ENCODE measurements at places on chromosomes 6 and 20.

DNA sequence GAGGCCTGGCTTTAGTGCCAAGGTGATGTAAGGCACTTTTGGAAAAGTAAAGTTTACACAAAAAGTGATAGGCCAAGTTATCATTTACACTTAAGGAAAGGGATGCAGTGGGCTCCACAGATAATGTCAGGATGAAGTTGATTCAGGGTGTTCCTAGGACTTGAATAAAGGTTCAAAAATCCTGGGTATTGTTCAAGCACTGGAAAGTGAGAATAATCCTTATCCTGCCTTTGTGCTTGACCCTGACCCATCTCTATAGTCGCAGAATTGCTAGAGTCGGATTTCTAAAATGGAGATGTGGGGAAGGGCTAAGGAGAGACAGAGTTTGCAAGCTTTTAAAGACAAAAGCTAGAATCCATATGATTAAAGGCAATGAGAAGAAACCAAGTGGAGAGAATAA is 115.6 kb downstream of the TIAM2 start:
- DNase-seq: no peak

DNA sequence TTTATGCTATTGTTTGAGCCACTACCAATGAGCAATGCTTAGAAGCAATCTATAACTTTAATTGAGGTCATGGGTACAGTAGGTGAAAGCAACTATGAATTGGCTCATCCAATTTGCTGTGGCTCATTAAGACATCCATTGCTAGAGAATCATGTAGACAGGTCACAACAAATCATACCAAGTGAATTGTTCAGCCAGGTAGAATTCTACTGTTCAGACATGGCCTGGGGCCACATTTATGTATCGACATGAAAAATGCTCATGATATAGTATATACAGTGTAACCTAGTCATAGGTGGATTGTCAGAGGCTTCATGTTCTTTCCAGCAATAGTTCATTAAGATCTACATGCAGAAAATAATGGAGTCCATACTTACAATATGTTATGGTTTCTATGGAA is 633.7 kb upstream of the EYS start:
- no peak for DNase-seq

- no peak for DNase-seq
Measured at GRCh38 chr6:116381000-116381399, 10.3 kb downstream of the DSE start.

- DNase-seq: no peak
Measured at GRCh38 chr6:108435391-108435790, 125.3 kb upstream of the FOXO3 start.

- no peak for DNase-seq
Measured at GRCh38 chr20:19864130-19864529, 106.1 kb downstream of the RIN2 start.

GRCh38 chr6:29602564-29603361 is 17.8 kb downstream of the OR2H2 start:
- DNase-seq: no peak

DNA sequence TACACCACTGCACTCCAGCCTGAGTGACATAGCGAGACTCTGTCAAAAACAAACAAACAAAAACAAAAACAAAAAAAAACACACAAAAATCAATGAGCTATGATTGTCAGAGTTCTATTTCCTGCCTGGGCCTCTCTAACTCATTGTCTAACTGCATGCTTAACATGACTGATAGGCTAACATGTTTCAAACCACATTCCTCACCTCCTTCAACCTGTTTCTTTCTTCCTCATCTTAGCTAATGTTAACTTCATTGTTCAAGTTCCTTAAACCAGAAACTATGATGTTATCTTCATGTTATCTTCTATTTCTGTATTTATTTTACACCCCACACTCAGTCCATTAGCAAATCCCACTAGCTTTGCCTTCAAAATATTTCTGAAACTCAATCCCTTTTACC is 41.5 kb downstream of the BEND6 start:
- DNase-seq: no peak

DNA sequence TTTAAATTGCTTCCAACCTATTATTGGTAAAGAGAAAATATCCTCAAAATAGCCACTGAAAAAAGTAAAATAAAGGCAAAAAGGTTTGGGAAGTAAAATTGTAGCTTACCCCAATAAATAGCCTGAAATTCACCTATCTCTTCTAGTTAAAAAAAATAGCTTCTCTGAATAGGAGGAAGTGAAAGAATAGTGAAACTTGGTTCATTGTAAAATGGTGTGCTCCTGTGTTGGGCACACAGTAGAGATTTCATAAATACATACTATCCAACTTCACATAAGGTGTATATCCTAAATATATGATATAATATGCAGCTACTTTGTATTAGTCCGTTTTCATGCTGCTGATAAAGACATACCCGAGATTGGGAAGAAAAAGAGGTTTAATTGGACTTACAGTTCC is 45.3 kb downstream of the CDK19 start:
- DNase-seq: no peak

GRCh38 chr20:10040070-10040975 is 5.5 kb downstream of the ANKEF1 start:
- DNase-seq: no peak

- DNase-seq: no peak
Measured at GRCh38 chr6:31246051-31246521, 25.8 kb downstream of the HLA-C start.

- no peak for DNase-seq
Measured at GRCh38 chr20:57289391-57290177, 23.1 kb upstream of the BMP7 start.

DNA sequence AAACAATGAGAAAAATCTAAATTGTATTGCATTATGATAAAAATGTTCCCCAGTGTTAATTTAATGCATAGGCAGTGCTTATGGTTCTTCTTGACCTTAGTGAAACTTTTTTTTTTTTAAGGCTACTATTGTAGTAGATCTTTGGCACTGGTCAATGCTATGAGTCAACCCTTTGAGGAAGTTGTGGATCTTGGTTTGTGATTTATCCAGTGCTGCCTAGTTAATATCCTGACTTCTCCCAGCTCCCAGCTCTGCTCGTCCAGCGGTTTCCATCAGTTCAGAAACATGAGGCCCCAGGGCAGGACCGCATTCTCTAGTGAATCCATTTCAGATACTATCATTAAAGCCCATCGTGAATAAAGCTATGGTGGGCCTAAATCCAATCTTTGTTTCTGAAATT is 364.5 kb upstream of the JARID2 start:
- no peak for DNase-seq

DNA sequence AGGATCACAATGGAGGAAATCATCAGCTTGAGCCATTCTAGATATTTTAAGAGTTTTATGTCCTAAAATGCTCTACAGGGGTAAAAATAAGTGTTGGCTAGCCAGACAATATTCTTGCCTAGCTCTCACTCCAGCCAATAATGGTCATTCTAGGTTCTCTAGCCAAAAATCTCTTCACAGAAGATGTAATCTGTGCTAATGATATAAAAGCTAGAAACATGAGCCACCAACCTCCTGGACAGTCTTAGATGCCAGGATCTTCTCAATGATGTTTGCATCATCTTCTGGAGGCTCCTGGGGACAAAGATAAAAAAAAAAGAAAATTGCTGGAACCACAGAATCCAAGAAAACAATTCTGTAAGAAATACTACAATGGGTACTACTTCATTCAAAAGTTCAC is 119.1 kb downstream of the CHD6 start:
- DNase-seq: no peak

- no peak for DNase-seq
Measured at GRCh38 chr6:110476046-110476849, at the start of gene SLC22A16. TSS of gene SLC22A16 (minus strand) at chr6:110476613. CDS start at chr6:110476574, 39 bp downstream.

DNA sequence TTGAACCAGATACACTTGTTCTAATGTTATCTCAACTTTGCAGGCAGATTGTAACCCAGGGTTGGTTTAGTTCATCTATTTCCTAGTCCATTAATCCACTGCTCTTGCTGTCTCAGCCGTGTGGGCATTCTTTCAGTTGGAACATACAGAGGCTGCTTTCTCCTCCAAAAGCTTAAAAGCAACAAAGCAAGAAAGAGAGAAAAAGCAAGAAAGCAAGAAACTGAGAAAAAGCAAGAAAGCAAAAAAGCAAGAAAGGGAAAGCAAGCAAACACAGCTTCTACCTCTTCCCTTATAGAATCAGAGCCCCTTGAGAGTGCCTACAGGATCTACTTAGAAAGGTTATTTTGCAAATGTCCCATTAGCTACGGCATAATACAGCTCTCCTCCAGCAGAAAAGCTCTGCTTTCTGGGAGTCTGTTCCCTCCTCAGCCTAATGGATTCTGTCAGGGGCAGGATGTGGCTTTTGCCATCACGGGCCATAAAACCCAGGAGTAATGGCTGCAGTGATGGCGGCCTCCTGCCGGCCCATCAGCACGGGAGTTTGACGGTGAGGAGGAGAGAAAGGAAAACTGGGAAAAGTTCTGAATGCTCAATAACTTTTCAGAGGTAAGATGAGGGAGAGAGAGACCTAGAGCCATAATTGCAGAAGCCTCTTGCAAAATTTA is 156.8 kb upstream of the JARID2 start:
- no peak for DNase-seq

DNA sequence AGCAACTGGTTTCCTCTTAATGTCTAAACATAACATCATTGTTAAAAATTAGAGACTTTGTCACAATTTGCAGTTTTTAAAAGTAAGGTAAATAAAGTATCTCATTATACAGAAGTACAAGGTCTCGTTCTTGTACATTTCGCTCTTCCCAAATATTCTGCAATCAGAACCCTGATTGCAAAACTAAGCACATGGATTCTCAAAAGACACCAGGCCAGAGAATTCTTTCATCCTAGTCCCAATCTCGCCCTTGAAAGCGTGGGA is 355 bp upstream of the AKAP7 start:
- no peak for DNase-seq

DNA sequence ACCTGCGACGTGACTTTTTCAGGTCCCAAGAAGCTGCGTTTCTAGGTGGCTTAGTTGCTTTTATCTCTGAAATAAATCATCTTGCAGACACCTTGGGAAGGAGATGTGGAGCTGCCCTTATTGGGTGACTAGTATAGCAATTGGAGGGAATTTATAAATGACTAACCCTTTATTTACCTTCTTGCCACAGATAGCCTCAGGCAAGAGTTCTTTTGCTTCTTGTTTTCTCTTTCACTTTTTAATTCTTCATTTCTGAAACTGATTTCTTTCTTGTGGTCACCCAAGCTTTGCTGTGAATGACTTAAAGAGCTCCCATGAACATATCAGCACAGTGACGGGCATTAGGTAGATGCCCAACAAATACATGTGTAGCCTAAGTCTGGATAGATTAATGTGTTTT is 3.0 kb downstream of the ADGRF4 start:
- no peak for DNase-seq
